ENCODE measurements at places on chromosomes 13 and 19. TPM values are rescaled to one million over a fixed set of nuclear protein-coding genes. Genes with fewer than 3 reads are reported as not detected.

DNA sequence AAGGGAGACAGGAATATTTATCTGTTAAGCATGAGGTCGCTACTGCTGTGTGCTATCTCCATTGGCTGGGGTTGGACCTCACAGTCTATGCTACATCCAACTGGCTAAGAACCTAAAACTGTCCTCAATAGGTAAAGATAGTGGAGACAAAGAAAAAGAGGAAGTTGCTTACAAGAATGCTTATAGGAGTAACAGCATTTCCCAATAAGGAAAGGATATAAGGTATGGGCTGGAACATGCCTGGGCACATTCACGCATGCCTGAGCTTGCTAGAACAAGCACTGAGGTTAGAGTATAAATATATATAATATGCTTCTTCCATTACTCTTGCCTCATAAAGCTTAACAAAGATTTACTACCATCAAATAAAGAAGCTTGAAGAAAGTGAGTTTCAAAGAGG lies 47.9 kb upstream of the CEACAM21 start:
- peaks cover 32% of the 10 kb centered on the region for H3K27me3 ChIP-seq
- H3K36me3 ChIP-seq: no peaks in the 10 kb centered on the region
- H3K4me3 ChIP-seq: no peak overlapping the region
- no peak for DNase-seq
- H3K4me1 ChIP-seq: no peaks in the 10 kb centered on the region
- no peak overlapping the region for H3K27ac ChIP-seq

DNA sequence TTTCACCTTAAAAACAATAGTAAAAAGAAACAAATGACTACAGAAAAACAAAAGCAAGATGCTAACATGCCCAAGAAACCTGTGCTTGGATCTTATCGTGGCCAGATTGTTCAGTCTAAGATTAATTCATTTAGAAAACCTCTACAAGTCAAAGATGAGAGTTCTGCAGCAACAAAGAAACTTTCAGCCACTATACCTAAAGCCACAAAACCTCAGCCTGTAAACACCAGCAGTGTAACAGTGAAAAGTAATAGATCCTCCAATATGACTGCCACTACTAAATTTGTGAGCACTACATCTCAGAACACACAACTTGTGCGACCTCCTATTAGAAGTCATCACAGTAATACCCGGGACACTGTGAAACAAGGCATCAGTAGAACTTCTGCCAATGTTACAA lies 6.0 kb downstream of the CKAP2 start:
- no peaks in the 10 kb centered on the region for H3K27me3 ChIP-seq
- H3K4me1 ChIP-seq: peaks cover 16% of the 10 kb centered on the region
- H3K4me3 ChIP-seq: no peak overlapping the region
- no peak for DNase-seq

- peaks cover 23% of the 10 kb centered on the region for H3K4me1 ChIP-seq
- H3K27ac ChIP-seq: peak overlapping the region; percentile 79
- no peaks in the 10 kb centered on the region for H3K36me3 ChIP-seq
- no peaks in the 10 kb centered on the region for H3K27me3 ChIP-seq
- peak overlapping the region; percentile 42 for H3K4me3 ChIP-seq
- no peak for DNase-seq
Measured at GRCh38 chr13:24271601-24272451, 37.6 kb upstream of the C1QTNF9 start.

DNA sequence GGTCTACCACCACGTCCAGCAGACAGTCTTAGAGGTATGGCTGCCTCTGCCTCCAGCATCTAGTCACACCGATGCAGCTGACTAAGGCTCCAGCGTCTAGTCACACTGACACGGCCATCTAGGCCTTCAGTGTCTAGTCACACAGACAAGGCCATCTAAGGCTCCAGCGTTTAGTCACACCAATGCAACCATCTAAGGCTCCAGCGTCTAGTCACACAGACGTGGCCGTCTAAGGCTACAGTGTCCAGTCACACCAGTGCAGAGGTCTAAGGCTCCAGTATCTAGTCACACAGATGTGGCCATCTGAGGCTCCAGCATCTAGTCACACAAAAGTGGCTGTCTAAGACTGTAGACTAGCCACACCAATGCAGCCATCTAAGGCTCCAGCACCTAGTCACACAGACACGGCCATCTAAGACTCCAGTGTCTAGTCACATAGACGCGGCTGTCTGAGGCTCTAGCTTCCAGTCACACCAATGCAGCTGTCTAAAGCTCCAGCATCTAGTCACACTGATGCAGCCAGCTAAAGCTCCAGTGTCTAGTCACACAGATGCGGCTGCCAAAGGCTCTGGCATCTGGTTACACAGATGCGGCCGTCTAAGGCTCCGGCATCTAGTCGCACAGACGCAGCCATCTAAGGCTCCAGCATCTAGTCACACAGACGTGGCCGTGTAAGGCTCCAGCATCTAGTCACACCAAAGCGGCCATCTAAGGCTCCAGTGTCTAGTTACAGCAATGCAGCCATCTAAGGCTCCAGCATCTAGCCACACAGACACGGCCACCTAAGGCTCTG lies 55.1 kb downstream of the KLF2 start:
- no peak overlapping the region for H3K27ac ChIP-seq
- DNase-seq: no peak
- H3K4me1 ChIP-seq: no peaks in the 10 kb centered on the region
- no peaks in the 10 kb centered on the region for H3K27me3 ChIP-seq
- H3K36me3 ChIP-seq: peaks cover 13% of the 10 kb centered on the region

TMPRSS9 gene
- 0.41 TPM for total RNA-seq

DNA sequence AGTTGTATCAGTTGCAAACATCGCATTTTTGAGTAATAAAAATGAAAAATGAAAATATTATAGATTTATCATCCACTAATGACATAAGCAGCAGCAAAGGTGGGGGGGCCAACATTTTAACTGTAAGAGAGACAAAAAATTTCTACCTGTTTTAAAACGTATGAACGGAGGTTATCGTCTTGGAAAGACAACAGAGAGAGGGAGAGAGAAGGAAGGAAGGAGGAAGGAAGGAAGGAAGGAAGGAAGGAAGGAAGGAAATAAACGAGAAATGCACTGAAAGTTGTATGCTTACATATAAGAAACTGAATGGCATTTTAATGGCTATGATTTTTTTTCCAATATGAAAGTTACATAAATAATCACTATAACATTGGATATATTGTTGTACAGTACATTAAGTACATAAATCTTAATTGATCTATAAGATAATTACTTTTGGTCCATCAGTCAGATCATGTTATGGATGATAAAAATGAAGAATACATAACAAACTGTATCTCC lies 862.8 kb upstream of the SLITRK1 start:
- H3K27ac ChIP-seq: no peak overlapping the region
- H3K36me3 ChIP-seq: no peaks in the 10 kb centered on the region
- no peak overlapping the region for H3K4me3 ChIP-seq
- H3K27me3 ChIP-seq: peaks cover 2% of the 10 kb centered on the region

- peaks cover 3% of the 10 kb centered on the region for H3K27me3 ChIP-seq
- no peaks in the 10 kb centered on the region for H3K36me3 ChIP-seq
- H3K4me3 ChIP-seq: no peak within 1 kb of the TSS
- H3K27ac ChIP-seq: peak within 1 kb of the TSS; percentile 47
Measured at GRCh38 chr19:3771906-3772455, at the start of gene RAX2. Gene RAX2, minus strand, starts transcription at chr19:3772228. Its CDS starts 486 bp downstream, at chr19:3771742.

GRCh38 chr13:46553886-46554858 lies 1.2 kb downstream of the LRCH1 start:
- H3K4me3 ChIP-seq: peak overlapping the region; percentile 97
- peak; percentile 74 for DNase-seq
- H3K27me3 ChIP-seq: peaks cover 6% of the 10 kb centered on the region
- H3K4me1 ChIP-seq: peaks cover 39% of the 10 kb centered on the region
- H3K36me3 ChIP-seq: no peaks in the 10 kb centered on the region

Measured in type B pancreatic cell (in vitro differentiated cells).